ENCODE measurements at places on chromosomes 16 and 17.
A peak's percentile ranks its signal among the peaks of the same experiment; 100 is the strongest.

DNA sequence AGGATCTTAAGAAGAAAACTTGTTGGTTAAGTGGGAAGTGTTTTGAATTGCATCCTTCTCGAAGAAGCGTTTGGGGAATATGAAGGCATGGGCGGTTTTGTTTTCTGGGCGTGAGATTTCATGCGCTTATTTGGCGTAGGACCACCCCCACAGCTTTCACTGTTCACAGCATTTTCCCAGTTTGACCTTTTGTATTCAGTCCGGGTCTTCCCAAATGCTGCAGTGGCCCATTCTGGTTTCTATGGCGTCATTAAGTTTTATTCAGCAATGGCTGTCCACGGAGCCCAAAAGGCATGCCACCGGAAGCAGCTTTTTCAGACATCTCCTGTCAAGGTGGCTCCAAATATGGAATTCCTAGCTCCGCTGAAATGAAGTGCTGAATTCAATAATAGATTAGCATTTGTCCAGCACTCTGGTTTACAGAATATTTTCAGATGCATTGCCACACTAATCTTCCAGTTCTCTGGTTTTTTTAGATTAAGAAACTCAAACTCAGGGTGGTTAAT lies 90.6 kb upstream of the FBXO47 start:
- DNase-seq: no peak

DNA sequence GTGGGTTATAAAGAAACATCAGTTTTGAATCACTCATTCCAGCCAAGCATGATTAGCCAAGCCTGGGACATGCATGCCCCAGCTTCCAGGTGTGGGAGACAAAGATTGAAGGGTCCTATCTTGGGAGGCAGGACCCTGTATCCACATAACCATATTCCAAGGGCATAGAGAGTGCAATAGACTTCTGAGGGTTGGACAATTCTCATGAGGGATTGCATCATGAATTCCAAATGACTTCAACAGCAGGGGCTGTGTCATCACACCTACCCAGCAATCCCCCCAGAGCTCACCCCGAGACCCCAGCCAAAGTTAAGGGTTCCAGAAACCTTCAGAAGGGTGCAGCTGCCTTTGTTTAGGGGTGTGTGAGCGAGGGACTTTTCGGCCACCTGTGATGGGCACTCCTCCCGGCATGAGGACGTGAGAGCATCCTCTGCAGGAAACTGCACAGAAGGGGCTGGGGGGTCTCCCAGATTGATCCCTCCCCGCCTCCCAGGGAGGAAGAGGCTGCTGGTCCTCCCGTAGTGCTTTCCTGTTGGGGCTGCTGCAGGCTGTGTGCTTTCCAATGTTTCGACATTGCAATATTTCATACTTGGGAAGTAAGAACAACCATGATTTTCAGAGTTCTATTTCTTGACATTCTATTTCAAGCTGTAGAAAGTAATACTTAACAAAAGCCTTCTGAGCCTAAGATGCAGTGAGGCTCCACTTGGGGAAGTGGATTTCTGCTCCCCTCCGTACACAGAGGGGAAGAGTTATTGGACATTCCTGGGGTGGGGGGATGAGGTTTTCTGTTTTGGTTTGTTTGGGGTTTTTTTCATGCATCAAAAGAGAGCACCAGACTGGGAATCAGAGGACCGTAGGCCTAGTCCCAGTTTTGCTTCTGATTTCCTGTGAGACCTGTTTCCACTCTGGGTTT lies 13.3 kb upstream of the PITPNM3 start:
- peak; percentile 27 for DNase-seq

DNA sequence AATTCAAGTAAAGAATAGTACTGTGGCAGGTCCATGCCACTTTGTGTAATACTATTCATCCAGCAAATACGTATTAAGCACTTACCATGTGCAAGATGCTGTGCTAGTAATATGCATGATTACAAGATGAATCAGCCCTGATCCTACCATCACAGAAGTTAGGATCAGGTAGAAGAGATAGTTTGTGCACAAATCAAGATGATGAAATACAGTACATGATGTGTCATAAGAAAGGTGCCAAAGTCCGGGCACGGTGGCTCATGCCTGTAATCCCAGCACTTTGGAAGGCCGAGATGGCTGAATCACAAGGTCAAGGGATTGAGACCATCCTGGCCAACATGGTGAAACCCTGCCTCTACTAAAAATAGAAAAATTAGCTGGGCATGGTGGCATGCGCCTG lies 10.9 kb downstream of the COG4 start:
- DNase-seq: no peak

DNA sequence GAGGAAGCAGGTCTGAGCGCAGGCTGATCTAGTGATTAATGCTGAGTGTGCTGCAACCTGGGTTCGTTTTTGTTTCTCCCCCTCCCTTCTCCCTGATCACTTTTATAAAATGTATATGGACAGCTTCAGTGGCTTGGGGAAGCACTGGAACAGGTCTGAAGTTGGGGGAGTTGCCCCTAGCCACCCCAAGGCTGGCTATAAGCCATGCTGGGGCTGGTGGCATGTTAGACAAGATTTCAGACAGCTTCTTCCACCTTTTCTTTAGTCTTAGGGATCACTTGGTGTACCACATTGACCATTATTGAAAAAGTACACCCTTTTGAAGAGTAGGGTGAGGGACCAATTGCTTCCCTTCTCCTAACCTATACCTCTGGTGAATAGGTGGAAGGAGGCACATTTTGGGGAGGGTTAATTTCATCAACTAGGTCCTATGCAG lies 3.8 kb upstream of the VAC14 start:
- DNase-seq: no peak

- no peak for DNase-seq
These were observed 145.6 kb upstream of the HS3ST2 start for GRCh38 chr16:22668318-22668717.

DNA sequence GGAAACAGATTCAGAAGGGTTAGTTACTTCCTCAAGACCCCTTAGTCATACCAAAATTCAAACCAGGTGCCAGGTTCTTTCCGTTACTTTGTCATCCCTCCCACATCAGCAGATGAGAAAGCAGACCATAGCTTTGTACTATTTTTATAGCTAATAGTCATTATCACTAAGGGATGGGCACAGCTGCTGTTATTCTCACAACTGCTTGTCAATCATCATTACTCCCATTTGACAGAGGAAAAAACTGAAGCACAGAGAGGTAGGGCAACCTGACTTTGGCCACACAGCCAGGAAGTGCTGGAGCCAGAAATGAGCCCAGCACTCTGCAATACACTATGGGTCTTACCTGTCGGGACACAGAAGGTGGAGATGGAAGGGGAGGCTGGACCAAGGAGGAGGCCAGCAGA lies 30.0 kb downstream of the TEKT5 start:
- DNase-seq: no peak
